ENCODE measurements at places on chromosomes 7 and 10. TPM values are rescaled to one million over a fixed set of nuclear protein-coding genes. Genes with fewer than 3 reads are reported as not detected.

Gene SORBS1
- total RNA-seq = 0.58 TPM

Gene SEMA4G
- total RNA-seq = 0.98 TPM

DNA sequence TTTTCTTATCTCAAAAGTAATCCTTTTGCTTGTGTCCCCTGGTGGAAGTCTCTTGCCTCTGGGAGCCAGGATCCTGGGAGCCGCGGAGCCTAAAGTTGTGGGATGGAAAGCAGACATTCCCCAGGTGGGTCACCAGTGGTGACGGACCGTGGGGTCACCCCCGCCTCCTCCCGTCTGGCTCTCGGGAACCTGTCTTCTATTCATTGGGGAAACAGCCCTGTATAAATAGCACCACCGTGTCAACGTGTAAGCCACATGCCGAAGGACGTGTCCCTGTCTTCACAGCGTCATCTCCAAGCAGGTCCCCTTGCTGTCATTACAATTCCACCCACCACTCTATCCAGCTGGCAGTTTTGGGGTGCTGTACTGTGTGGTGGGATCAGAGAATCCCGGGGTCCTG lies 87.5 kb downstream of the ELFN1 start:
- no peak for DNase-seq

DNA sequence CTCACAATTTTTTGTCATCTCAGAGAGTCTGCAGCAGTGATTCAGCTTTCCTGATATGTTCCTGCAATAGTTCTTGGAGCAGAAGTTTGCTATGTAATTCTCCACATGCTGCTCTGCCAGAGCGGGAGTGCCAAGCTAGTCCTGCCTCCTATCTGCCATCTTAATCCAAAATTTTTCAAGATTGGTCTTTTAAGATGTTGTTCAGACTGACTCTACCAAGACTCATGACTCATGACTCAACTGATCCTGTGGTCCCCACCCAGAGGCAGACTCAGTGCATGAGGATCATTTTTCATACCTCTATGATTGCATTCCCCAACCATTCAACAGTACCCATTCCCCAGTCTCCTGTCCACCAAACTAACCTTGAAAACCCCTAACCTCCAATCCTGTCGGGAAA lies 470.8 kb downstream of the INHBA start:
- DNase-seq = no peak

GRCh38 chr7:100019908-100020307 lies 4.5 kb downstream of the ZKSCAN1 start:
- DNase-seq = no peak

DNA sequence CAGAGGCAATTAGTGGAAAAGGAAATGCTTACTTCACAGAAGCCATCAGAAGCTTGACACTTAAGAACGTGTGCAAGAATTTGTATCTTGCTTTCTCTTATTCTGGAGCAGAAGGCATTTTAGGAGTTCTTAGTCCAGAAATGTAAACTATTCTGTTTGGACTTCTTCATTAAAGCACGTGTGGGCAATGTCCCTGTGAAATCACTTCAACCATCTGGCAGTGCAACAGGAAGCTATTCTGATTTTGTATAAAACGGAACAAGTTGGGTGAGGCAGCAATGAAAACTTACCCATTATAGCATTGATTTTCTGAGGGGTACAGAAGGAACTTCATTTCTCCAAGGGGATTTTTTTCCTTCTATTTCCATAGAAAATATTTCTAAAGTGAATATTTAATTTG lies 21.3 kb upstream of the ARHGAP21 start:
- DNase-seq = no peak

DNA sequence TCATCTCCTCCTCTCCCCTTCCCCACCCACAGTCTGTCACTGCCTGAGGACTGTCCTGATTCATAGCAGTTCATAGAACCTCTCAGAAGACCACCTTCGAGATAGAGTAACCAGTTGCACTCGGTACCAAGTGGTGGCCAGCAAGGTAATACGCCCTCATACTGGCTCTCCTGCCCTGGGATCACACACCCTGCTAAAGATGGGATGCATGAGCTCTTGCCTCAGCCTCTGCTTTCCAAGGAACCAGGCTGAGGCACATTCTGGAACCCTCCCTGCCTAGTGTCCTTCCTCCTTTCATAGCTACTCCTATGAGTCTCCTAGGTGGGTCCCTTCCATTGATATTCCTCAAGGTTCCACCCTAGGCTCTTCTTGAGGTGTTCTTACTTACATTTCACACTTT lies 15.5 kb downstream of the CFAP43 start:
- DNase-seq = no peak
